ENCODE measurements at places on chromosomes 1 and 21.

- no peak for DNase-seq
Measured at GRCh38 chr21:38639571-38640354, 141.5 kb upstream of the ERG start.

DNA sequence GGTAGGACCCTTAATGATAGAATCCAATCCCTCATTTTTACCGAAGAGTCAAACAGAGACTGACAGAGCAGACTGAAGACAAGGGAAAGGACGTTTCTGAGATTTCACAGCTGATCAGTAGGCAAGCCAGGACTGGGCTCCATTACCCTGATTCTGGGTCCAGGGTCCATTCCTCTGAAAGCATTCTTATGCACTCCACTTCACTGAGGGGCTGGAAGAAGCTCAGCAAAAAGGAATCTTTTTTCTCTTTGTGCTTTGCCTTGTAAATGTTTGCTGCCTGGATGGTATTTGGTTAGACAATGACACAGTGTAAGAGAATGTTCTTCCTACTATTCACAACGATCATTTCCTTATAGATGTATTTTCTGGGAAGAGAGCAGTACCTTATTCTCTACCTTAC is 331.3 kb upstream of the PROX1 start:
- no peak for DNase-seq

DNA sequence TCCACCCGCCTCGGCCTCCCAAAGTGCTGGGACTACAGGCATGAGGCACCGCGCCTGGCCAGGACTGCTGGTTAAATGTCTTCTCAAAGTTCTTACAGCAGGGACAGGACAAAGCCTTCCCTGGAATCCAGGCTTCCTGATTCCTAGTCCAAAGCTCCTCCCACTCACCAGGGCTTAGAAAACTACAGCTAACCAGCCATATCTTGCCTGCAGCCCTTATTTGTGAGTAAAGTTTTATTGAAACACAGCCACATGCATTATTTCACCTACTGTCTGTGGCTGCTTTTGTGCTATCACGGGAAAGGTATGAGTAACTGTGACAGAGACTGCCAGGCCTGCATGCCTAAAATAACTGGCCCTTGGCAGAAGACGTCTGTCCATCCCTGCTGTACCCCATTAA is 24.4 kb downstream of the TMCO4 start:
- DNase-seq, result no peak

- no peak for DNase-seq
Measured at GRCh38 chr1:8701794-8702471, 115.5 kb downstream of the RERE start.

DNA sequence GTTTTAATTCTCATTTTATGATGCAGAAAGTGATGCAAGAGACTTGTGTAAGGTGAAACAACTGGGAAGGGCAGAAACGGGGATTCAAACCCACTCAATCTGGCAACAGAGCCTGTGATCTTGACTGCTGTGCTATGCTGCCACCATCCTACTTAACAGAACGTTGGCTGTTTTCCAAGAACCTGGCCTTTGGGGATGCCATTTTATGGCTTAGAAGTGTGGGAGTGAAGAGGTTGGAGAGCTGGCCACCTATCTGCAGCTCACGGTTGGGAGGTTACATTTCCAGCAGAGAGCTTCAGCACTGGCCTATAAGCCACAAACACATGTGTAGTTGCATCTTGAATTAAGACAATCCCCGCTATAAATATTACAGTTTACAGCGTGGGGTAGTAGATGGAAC is 235.3 kb downstream of the PRDM2 start:
- no peak for DNase-seq

- DNase-seq, result no peak
Measured at GRCh38 chr1:29211086-29212030, 19.4 kb downstream of the MECR start.

DNA sequence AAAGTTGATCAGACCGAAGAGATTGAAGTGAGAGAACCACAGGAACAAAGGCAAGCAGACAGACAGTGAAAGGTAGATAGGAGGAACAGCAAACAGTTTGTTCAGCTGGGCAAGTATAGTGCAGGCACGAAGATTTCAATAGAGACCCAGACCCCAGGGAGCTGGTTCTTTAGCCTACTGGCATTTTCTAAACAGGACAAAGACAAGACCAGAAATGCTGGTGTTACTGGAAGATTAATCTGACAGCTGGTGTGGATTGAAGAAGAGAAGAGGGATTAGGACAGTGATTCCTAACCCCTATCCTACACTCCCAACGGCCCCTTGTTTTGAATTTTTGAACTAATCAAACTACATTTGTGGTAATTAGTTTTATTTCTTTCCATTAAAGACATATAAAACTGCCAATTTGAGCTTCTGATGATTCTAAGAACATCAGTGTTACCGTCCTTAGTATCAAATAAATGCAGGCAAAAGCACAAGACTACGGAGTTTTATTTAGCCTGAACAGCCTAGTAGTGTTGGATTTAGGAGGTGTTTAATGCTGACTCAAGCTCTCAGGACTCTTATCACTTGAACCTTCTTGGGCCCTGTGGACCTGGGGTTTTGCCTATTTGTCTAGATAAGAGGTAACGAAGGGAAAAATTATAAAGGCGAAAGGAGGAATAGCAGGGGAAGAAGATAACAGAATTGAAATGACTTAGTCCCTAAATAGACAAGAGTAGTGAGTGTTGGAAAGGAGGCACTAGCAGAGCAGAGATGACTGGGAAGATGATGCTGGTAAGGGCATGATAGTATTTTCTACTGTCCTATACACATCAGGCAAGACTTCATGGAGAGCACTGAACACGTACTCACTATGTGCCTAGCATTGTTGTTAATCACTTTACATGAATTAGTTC is 2.0 kb downstream of the NPL start:
- no peak for DNase-seq

GRCh38 chr1:53430261-53430660 is 28.9 kb upstream of the DMRTB1 start:
- no peak for DNase-seq

GRCh38 chr1:59309795-59310548 is 13.1 kb downstream of the FGGY start:
- no peak for DNase-seq

- DNase-seq, result no peak
Measured at GRCh38 chr1:197319631-197320030, 51.6 kb downstream of the CRB1 start.

GRCh38 chr21:22561946-22562345 is 1563.7 kb downstream of the NCAM2 start:
- DNase-seq, result no peak

GRCh38 chr1:32901823-32902534 is 790 bp upstream of the TMEM54 start:
- DNase-seq, result no peak

- DNase-seq, result no peak
Measured at GRCh38 chr1:68969441-68969840, 472.6 kb upstream of the DEPDC1 start.

- no peak for DNase-seq
Measured at GRCh38 chr1:6099787-6100765, 54.4 kb downstream of the KCNAB2 start.

DNA sequence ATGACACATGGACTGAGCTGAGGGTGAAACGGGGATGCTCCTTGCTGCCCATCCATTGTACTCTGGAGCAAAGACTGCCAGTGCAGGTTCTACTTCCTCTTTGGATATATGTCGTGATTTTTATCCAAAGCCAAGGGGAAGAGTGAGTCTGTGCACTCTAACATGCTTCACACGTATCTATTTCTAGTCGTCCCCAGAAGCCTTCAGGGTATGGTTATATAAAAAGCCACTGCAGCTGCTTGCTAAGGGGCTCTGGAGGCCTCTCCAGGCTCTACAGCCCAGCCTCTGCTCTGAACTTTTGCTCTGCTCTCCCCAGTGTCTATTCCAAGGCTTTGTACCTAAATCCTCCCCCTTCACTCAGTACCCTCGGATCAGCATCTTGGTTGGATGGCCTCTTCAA is 20.1 kb downstream of the PAFAH2 start:
- no peak for DNase-seq

DNA sequence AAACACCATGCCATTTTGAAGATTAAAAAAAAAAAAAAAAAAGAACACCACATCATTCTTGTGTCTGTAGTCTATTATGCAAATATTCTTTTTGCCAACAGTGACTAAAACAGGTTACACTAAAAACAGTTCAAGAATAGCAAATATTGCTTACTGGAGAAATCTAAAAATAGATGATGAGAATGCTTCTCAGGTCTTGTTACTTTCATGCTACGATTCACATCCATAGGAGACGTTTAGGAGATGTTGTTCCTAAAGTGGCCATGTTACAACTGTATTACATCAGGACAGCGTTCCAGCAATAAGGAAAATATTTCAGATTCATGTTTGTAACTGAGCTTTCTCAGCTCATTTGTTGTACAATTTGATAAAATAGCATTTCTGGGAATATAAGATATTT is 32.3 kb downstream of the RAB3GAP2 start:
- DNase-seq, result no peak

DNA sequence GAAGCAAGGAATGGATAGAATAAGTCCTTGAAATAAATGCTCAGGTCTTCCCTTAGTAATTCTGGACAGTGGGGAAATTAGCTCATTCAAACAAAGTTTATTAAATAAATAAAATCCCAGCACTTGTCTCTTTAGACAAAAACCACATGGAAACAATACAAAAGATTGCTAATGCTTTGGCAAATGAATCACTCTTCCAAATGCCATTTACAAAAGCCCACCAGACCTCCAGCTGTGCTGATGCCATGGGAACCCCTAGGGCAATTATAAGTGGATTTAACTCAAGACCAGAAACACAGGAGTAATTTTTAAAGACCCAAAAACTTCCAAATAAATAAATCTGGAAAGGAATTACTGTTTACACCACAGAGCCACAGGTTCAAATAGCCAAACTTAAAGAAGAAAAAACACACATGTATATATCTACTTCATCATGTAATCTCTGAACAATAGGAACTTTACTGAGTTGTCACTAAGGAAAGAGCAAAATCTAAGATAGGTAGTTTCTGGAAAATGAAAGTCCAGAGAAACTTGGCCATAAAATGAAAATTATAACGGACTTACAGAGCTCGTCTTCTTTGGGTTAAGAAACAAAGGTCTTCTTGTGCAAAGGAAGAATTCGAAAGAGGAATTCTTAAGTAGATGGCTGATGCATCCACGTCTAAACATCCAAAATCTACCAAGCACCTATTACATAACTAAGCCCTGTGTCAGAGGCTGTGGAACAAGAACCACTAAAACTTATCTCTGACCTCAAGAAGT is 399.4 kb downstream of the SMYD3 start:
- DNase-seq, result no peak

- no peak for DNase-seq
Measured at GRCh38 chr1:15150376-15150775, 3.2 kb upstream of the TMEM51 start.

DNA sequence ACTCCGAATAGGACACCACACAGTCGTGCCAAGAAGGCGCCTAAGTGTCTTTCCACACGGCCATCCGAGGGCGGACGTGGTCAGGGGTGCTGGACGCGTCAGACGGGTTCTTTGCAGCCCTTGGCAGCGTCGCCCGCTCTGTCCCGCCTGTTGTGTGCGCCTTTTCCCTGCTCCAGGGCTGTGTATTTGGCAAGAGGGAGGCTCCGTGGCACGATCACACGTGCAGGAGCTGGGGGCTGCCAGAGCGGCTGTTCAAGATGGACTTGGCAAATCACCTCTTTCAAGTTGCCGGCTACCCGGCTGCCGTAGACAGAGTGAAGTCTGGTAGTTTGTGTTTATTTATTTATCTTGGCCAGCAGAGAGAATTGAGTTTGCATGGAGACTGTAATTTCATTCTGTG is 31.9 kb downstream of the PRKCZ start:
- no peak for DNase-seq

GRCh38 chr1:1245817-1246576 is 525 bp downstream of the C1QTNF12 start:
- DNase-seq, result no peak

Measured in stimulated activated naive CD4-positive, alpha-beta T cell treated with Interleukin-2 at 50 U/mL for 16 hours (primary cell).